ENCODE measurements at places on chromosomes 12 and 14.
A peak's percentile ranks its signal among the peaks of the same experiment; 100 is the strongest.

- DNase-seq = no peak
Observed at GRCh38 chr12:41437563-41437962, 249.4 kb downstream of the PDZRN4 start.

DNA sequence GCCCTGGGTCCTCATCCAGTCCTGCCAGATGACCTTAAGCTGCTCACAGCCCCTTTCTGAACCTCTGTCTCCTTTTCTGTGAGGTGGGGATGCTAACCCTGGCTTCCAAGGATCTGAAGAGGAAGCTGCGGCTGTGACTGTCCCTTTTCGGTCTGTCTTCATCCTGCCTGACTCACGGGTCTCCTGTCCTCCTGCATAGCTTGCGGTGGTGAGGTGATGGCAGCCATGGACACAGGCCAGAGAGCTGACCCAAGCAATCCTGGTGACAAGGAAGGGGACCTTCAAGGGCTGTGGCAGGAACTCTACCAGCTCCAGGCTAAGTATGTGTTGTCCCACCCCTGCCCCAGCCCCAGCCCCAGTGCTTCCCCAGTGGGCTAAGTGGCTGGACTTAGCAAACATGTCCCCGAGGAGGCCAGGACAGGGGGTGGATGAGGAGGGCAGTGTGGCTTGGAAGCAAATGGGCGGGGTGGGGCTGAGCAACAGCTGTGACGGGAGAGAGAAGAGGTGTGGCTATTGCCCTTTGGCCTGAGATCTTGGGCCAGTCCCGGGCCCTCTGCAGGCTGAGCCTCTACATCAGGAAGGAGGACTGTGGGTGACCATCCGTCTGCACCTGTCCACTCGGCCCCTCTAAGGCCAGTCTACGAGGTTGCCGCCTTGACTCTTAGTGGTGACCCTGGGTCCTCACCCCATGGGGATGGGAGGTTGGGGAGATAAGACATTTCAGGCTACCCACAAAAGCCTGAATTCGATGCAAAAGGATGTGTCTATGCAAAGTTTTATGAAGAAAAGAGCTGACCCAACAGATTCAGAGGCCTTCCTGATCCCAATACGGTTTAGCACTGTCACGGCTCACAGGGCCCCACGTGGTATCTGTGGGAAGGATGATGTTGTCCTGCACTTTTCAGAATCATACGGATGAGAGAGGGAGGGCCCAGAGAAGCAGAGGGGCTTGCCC, 1.1 kb downstream of the CCDC197 start:
- DNase-seq = no peak

DNA sequence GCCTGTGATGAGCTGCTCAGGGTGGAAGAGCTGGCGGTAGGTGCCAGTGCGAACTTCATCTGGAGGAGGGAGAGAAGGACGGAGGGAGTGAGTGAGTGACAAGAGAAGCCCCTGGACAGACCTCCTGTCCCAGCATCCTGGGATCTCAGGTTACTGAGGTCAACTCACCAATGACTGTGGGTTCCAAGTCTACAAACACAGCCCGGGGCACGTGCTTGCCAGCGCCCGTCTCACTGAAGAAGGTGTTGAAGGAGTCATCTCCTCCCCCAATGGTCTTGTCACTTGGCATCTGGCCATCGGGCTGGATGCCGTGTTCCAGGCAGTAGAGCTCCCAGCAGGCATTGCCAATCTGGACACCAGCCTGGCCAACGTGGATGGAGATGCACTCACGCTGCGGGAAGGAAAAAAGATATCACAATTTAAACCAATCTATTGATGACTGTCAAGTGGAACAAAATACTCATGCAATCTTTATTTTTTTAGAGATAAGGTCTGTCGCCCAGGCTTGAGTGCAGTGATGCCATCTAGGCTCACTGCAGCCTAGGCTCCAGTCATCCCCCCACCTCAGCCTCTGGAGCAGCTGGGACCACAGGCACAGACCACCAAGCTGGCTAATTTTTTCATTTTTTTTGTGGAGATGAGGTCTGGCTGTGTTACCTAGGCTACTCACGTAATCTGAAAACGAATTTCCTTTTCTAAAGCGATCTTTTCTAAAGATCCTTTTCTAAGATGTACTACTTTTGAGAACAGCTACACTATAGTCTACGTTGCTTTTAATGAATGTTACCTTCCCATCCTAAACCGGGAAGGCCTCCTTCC, 1.7 kb downstream of the TUBA1B start:
- DNase-seq = no peak

GRCh38 chr14:104550861-104551728, 28.5 kb upstream of the C14orf180 start:
- no peak for DNase-seq

GRCh38 chr12:26162905-26163304, 32.5 kb upstream of the SSPN start:
- no peak for DNase-seq

DNA sequence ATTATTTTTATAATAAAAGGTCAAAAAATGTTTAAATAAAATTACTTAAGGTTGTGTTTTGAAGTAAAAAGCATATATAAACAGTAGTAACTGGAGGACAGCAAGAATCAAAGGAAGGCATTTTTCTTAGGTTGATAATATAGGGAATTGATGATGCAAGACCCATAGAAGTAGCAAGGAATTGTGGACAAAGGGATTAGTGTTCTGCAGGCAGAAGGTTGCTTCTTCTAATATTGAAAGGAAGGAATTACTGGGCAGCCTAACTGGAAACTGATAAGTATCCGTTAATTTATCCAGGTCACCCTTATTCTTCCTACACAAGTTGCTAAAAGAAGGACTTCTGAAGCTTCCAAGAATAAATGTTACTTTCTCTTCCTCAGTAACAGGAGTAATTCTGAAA, 54.5 kb upstream of the ALX1 start:
- DNase-seq = no peak

DNA sequence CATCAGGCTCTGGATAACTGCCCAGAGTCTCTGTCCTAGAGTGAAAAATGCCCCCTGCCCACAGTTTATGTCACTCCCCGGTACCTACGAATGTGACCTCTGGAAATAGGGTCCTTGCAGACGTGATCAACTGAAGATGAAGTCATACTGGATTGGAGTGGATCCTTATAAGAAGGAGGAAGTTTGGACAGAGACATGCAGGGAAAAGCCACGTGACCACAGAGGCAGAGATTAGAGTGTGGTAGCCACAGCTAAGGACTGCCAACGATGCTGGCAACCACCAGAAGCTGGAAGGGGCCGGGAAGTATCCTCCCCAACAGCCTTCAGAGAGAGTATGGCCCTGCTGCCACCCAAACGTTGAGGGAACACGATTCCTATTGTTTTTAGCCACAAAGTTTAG, 101.2 kb upstream of the NCOR2 start:
- DNase-seq = no peak

- DNase-seq = no peak
Observed at GRCh38 chr12:46460682-46461210, 88.2 kb upstream of the SLC38A2 start.

DNA sequence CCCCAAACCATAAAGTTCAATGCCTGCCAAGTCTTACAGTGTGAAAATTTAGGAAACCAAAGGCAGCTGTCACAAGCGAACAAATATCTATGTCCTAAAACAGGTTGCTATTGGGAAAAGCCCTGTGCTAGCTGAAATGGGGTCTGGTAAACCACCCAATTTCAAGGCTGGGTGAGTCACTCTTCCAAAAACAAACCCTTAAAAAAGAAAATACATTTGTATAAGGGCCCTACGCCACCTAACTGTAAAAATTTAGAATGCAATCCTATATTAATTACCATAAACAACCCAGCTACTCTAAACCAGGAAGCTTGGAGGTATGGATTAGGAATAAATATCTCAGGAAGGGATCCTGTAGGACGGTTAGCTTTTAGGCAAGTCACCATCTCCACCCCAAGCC, 32.1 kb downstream of the PRMT8 start:
- DNase-seq = no peak

- DNase-seq = no peak
Observed at GRCh38 chr12:113422030-113422885, at the start of gene SDSL. Gene SDSL (plus strand): TSS chr12:113422380. CDS start chr12:113427983, 5,603 bp downstream.

DNA sequence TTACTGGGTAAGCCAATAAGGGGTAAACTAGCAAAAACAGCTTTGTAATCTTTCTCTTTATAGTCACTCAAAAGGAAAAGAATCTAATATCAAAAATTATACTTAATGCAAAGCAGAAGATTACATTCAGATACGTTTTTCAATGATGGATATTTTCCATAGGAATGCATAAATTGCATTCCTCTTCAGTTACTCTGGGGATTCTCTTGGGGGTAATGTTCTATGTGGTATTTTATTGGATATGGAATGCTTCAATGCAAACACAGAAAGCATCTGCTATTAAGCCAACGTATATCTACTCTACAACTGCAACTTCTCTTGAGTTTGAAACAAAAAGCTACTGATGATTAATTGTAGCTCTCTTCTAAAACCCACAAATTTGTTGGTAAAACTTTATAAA, 106.0 kb downstream of the SLC41A2 start:
- no peak for DNase-seq

DNA sequence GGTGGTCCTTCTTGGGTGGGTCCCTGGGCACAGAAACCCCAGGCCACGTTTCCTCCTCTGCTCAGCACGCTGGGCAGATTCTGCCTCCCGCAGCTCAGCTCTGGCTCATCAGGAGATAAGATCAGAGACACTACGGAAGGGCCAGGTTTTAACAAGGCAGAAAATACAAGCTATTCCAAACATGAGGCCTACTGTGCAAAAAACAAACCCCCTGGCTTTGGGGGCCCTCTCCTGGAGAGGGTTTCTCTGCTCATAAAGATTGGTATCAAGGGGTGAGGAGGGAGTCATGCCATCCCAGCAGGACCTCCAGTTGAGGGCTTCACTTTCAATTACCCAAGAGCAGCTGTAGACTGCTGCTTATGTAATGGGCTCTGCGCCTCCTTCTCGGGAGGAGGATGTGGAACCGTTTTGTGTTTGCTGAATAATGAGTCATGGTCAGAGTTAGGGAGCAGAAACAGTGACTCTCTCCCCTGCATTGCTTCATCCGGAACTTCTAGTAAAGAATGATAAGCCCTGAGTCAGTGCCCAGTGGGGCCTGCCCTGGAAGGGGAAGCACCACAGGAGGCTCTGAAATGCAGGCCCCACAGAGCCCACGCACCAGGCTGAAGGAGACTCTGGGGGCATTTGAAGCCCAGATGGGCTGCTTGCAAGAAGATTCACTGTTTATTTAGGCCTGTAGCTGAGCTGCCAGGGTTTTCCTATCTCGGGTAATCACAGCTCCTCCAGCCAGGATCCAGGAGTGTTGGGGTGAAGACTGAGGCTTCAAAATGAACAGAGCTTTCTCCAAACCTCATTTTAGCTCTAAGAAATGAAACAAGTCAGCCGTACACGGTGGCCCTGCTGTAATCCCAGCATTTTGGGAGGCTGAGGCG, 79.3 kb downstream of the SSPN start:
- no peak for DNase-seq

- no peak for DNase-seq
Observed at GRCh38 chr14:100145682-100146464, 13.6 kb downstream of the DEGS2 start.

- DNase-seq = no peak
Observed at GRCh38 chr12:84034871-84035270, 877.7 kb downstream of the SLC6A15 start.

DNA sequence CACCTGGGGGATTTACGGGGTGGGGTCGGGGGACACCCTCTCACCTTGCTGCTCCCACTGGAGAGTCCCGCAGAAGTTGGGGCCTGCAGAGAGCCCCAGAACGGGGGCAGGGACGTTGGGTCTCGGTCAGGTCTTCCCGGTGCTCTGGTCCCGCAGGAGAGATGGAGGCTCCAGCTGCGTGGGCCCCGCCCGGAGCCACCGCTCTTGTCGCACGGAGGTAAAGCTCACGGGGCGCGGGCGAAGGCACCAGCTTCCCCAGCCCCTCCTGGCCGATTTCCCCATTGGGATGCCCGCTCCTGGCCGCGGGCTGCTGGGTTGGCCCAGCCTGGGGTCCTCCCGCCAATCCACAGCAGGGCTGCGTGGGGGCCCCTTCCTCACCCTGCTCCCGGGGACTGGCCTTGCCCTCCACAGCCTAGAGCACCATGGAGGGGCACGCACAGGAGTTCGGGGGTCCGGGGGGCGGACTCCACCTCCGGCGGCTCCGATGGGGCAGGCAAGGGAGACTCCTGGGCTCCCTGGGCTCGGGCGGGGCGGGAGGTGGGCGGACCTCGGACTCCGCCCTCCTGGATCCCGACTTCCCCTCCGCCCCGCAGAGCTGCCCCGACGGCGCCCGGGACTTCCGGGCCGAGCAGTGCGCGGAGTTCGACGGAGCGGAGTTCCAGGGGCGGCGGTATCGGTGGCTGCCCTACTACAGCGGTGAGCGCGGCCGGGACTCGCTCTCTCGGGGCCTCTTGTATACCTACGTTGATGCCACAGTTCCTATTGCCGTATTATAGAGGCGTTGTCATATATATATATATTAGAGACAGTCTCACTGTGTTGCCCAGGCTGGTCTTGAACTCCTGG, 8.4 kb downstream of the PAPLN start:
- peak; percentile 26 for DNase-seq

DNA sequence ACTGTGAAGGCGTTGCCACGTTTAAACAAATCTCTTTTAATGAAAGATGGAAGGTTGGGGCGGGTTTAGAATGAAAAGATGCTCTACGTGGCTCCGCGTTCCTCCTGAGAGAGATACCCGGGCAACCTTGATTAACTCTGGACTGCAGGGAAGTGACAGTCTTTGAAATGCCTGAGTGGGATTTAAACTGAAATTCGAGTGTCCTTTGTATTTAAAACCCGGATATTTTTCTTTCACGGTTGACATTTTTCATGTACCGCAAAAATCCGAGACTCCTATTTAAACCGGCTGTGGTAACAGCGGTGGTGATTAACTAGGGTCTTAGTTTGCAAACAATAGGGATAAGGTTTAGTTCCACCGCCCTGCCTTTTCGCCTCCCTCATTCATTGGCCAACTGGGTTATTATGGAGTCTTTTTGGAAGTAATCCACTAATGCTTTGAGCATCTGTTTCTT, 707 bp downstream of the G2E3 start:
- DNase-seq = no peak

- DNase-seq = no peak
Observed at GRCh38 chr14:71967704-71968103, 35.5 kb downstream of the RGS6 start.
